ENCODE measurements at places on chromosomes 16 and 17.

- DNase-seq = no peak
Measured at GRCh38 chr17:75945211-75945610, 4.4 kb upstream of the FBF1 start.

DNA sequence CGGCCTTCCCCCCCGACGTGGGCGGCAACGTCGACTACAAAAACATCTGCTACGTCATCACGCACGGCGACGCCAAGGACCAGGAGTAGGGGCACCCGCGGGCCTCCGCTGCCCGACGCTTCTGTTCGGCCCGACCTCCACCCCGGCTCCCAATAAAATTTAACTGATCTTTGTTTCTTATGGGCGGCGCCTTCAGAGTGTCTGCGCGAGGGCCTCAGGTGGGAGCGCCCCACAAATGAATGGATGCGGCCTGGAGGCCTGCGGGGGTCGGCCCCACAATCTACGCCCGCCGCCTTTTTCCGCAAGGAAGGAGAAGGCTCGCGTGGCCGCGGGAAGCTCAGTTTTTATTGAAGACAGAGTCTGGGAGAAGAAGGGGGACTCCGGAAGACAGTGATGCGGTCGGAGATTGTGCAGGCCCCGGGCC is 3.2 kb downstream of the MYL11 start:
- DNase-seq = peak; percentile 82

- no peak for DNase-seq
Measured at GRCh38 chr17:74430385-74430705, 1.5 kb upstream of the GPRC5C start.

GRCh38 chr17:57032343-57032742 is 52.7 kb upstream of the AKAP1 start:
- no peak for DNase-seq

GRCh38 chr16:15963307-15963910 is 14.0 kb downstream of the ABCC1 start:
- DNase-seq = no peak

DNA sequence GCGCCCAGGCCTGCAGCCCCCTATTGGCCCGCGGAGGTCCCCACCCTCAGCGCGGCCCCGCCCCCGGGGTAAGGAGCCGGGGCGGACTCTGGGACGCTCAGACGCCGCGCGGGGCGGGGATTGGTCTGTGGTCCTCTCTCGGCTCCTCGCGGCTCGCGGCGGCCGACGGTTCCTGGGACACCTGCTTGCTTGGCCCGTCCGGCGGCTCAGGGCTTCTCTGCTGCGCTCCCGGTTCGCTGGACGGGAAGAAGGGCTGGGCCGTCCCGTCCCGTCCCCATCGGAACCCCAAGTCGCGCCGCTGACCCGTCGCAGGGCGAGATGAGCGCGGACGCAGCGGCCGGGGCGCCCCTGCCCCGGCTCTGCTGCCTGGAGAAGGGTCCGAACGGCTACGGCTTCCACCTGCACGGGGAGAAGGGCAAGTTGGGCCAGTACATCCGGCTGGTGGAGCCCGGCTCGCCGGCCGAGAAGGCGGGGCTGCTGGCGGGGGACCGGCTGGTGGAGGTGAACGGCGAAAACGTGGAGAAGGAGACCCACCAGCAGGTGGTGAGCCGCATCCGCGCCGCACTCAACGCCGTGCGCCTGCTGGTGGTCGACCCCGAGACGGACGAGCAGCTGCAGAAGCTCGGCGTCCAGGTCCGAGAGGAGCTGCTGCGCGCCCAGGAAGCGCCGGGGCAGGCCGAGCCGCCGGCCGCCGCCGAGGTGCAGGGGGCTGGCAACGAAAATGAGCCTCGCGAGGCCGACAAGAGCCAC is at the start of gene NHERF1:
NHERF1 (plus strand) TSS at position 100 of the 750 bp plus-strand sequence; CDS start at position 319, 219 bp downstream.
- peak; percentile 95 for DNase-seq

- DNase-seq = no peak
Measured at GRCh38 chr17:797236-797840, 15.2 kb downstream of the MRM3 start.

DNA sequence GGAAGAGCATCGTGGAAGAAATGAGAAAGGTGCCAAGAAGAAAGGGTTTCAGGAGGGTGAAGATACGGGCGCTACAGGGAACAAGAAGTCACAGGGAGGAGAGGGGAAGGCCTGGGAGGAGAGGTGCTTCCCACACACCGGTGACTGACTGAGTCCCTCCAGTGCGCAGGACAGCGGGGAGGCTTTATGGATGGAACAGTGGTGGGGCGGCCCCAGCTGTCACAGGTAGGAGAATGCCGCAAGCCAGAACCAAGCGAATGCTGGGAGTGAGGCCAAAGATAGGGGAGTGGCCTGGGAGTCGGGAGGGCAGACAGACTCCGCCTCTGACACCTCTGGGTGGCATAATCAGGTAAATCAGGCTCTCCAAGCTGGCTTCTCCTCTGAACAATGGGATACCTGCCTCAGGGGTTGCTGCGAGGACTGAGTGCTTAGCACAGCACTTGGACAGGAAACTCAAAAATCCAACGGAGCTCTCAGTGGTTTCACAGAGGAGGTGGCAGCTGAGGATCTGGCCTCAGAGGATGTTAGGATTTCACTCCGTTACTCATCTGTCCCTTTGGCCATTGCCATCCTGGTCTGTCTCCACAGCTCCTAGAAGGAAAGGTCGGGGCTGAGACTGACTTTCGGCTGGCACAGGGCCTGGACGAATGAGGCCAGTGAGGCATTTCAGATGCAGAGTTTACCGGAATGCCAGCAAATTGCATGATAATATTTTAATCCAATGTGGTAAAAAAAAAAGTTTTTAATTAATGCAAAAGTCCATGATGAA is 717 bp upstream of the CNP start:
- DNase-seq = no peak

- no peak for DNase-seq
Measured at GRCh38 chr17:58277802-58278595, 2.7 kb downstream of the MPO start.

DNA sequence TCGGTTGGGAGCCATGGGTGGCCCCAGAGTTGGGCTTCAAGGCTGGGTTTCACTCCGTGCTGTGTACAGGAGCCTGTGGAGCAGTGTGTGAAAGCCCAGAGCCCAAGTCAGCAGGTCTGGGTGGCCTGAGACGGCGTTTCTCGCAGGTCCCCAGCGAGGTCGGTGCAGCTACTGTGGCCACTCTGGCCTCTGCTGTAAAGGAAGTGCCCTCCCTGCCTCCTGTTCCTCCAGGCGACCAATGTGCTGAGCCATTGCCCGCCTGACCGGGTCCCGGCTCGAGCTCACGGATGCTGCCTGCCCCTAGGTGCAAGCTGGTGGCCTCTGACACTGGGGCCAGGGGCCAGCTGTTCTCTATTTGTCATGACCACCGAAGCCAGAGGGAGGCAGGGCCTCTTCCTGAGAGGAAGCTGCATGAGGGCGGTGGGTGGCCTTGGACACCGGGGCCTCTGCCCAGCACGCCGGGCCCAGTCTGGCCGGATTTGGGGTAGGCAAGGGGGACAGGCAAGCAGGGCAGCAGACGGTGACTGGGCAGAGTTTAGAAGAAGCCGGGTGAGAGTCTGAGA is 170.9 kb downstream of the IRF8 start:
- no peak for DNase-seq

GRCh38 chr16:12801511-12802042 is 2.1 kb downstream of the CPPED1 start:
- no peak for DNase-seq

DNA sequence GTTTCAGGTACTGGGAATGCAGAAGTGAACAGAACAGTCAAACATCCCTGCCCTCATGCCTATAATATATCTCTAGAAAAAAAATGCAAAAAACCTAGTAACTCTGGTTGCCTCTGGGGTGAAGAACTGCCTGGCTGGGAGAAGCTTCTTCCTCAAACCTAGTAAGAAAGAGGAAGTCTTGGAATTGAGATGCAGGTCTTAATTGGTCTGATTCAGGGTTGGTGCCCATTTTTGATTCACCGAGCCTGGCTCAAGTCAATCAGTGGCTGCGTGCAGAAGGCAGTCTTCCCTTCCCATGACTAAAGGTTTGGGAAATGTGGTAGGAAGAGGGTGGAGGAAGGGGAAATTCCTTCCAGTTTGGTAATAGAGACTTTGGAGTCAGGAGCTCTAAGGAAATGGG is 22.4 kb downstream of the CDRT15 start:
- no peak for DNase-seq

GRCh38 chr17:51230306-51230705 is 29.5 kb downstream of the MBTD1 start:
- DNase-seq = no peak

- DNase-seq = no peak
Measured at GRCh38 chr16:47063011-47063724, 80.6 kb downstream of the NETO2 start.

GRCh38 chr17:35774499-35774898 is 13.8 kb downstream of the C17orf50 start:
- DNase-seq = no peak

- DNase-seq = no peak
Measured at GRCh38 chr17:79023886-79024771, at the start of gene C1QTNF1. Gene C1QTNF1 (plus strand): TSS chr17:79024169. CDS start chr17:79043969, 19,800 bp downstream.

DNA sequence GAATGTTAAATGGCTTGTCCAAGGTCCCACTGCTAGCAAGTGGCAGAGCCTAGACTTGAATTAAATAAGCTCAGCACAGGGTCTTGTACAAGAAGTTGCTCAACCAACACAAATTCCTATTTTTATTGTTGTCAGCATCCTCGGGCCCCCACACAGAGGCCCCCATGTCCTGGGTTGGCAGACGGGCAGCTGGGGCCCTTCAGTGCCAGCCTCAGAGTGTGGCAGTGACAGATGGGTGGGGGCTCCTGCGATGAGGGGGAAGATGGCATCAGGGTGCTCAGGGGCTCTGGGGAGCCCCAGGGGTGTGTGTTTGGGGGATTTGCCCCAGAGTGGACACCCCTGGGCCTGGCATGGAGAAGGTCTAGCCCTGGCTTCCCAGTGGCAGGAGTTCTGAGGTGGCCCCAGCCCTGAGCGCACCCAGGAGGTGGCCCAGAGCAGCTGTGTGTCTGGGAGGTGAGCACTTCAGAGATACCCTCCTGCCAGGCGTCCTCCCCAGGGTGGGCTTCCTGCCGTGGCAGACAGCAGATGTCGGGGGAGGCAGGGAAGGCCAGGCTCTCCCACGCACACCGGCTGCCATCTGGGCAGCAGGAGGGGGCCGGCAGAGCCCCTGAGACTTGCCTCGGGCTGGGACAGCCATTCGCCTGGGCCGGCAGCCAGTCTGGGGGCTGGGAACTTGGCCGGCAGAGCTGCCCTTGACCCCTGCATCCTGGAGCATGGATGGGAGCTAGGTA is 150.8 kb downstream of the C16orf78 start:
- DNase-seq = no peak

GRCh38 chr17:48611213-48611612 is 396 bp upstream of the HOXB7 start:
- no peak for DNase-seq

- no peak for DNase-seq
Measured at GRCh38 chr17:33292981-33293867, at the start of gene ASIC2. Gene ASIC2 (minus strand): TSS chr17:33293295.

GRCh38 chr17:70070305-70071027 is 4.6 kb upstream of the KCNJ16 start:
- DNase-seq = no peak

DNA sequence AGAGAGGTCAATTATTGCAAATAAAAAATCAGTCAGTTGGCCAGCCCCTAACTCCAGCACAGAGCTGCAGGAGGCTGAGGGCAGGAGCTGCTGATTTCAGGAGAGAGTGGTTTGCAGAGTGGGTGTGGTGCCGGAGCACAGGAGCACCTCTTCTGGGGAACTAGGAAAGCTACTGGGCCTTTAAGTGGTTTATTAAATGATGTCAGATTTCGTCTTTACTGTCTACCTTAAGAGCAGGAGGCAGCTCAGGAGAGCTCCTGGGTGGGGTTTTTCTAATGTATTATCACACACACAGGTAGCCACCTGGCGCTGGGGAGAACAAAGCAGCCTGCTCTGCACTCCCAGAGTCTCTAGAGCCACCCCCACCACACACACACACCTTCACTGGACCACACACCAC is 11.5 kb upstream of the HAS3 start:
- no peak for DNase-seq

DNA sequence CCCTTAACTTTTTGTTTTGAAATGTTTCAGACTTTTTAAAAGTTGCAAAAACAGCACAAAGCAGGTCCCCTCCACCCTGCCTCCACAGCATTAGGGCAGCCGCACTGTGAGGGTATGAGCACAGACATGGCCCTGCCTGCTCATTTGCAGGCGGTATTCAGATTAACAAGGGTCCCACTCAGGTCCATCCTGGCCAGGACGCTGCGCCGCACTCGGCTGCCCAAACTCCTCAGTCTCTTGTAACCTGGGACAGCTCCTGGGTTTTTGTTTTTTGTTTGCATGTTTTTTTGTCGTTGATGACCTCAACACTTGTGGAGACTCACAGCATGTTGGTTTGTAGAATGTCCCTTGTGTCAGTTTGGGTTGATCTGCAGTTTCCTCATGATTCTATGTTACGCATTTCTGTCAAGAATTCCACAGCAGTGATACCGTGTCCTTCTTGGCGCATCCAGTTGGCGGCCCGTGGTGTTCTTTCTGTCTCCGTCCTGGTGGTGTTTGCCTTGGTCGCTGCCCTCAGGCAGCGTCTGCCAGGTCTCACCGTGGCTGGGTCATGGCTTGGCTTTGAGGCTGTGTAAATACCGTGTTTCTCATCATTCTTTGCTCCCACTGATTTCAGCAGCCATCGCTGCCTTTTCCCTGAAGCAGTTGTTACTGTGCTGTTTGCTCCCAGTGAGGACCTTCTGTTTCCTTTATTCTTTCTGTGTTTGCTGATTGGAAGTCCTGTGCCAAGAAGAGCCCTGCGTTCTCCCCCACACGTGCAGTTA is 18.5 kb downstream of the CRAMP1 start:
- DNase-seq = no peak

DNA sequence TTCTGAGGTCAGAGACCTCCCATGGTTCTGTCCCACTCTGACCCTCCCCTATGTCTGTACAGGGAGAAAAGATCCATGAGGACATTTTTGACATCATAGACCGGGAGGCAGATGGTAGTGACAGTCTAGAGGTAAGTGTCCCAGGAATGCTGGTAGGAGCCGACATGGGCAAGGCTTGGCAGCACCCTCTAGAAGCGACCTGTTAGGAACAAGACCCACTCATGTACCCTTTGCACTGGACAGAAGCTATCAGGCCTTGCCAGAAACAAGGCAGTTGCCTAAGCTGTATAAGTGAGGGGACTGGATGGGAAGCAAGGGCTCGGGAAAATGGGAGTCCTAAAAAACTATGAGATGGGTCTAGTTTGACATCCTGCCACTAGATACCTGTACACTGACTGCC is 2.5 kb downstream of the TUBG1 start:
- DNase-seq = no peak

DNA sequence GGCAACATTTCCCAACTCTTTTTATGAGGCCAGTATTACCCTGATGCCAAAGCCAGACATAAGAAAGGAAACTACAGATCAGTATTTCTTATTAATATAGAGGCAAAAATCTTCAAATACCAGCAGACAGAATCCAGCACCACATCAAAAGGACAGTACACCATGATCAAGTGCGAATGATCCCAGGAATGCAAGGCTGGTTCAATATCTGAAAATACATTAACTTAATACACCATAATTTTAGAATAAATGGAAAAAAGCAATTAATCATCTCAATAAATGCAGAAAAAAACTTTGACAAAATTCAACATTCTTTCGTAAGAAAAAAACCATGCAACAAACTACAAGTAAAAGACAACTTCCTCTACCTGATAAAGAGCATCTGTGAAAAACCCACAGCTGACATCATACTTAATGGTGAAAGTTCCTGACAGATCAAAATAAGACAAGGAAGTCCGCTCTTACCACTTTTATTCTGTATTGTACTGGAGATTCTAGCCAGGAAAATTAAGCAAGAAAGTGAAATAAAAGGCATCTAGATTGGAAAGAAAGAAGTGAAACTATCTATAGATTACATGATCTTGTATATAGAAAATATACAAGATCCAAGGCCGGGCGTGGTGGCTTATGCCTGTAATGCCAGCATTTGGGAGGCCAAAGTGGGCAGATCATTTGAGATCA is 26.4 kb upstream of the MAPK3 start:
- no peak for DNase-seq

All from D721Med (cell line).